CD4-positive, alpha-beta memory T cell (primary cell): ENCODE measurements at places on chromosomes 7 and 10. TPM values are rescaled to one million over a fixed set of nuclear protein-coding genes. Genes with fewer than 3 reads are reported as not detected.

DNA sequence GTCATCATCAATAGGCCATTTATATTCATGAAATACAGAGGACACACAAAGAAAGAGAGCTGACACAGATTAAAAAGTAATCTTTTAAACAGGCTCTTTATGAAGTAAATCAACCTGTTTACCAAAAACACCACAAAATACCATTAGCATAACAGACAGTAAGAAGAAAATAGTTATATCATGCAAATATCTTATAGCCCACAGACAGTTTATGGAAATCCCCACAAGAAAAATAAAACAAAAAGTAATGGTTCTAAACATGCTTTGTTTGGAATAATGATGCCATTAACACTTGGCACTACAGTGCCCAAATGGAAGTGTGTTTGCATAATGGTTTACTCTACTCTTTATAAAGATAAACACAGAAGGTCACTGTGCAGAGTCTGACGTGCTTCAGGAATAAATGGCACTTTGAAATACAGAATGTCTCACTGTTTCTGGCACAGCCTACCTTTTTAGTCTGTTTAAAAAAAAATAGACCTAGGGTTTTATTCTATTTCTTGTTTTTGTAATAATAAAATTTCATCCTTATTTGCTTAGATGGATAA, 30.1 kb downstream of the SEMA3D start:
- H3K4me3 ChIP-seq: no peak overlapping the region
- no peaks in the 10 kb centered on the region for H3K4me1 ChIP-seq
- no peak for DNase-seq
- no peak overlapping the region for H3K27ac ChIP-seq
- H3K27me3 ChIP-seq: no peaks in the 10 kb centered on the region
- no peaks in the 10 kb centered on the region for H3K36me3 ChIP-seq

DNA sequence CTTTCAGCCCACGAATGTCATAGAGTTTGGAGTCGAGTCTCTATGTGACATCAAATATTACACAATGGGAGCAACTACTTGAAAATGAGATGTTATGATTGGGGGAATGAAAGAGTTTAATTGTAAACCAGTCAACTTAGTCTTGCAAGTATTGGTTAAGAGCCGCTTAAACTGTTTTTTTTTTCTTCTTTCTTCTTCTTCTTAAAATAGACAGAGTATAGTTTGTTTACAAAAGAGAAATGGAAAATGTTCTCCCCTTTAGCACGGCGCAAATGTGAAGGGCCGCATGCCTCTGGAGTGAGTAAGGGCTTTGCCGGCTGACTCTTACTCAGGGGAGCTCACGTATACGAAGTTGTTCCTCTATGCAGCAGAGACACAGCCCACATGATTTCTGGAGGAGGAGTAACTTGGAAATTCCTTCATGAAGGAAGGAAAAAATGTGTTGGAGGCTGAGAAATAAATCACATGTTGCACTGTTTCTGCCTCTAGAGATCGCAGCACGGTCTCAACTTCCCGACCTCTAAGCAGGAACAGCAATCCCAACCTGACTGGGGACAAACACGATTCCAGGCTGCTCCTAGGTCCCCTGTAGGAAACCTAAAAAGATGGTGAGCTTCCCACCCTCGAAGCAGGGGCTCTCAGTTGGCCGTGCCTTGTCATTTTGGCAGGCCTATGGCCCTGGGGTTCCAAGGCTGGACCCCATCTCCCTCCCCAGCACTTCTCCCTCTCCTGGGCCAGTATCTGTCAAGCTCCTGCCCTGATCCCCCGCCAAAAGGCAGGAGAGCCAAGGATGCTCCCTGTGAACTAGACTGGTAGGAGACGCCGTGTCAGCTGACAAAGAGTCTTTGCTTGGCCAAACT, 44.8 kb downstream of the MYOF start:
- no peak overlapping the region for H3K4me3 ChIP-seq
- H3K36me3 ChIP-seq: no peaks in the 10 kb centered on the region
- H3K4me1 ChIP-seq: no peaks in the 10 kb centered on the region
- no peak for DNase-seq

SPOCK2 gene
- total RNA-seq: 556 TPM

ZNF736 gene
- total RNA-seq: 48.2 TPM

DNA sequence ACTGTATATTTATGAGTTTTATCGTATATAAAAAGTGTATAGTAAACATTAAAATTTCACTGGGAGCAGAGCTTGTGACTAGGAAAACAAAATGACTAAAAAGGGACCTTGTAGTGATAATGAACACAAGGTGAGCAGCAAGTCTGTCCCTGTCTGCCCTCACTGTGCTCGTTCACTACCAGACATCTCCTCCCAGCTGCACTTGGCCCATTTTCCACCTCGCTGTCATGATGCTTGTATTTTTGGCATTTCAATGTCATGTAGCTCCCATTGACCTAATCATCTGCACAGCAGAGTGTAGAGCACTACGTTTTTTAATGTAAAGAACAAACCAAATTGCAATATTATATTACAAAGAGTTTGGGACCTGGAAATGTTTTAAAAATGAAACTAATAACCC, 207.2 kb downstream of the ZEB1 start:
- no peaks in the 10 kb centered on the region for H3K27me3 ChIP-seq
- H3K36me3 ChIP-seq: peaks cover 10% of the 10 kb centered on the region
- H3K4me1 ChIP-seq: no peaks in the 10 kb centered on the region
- H3K4me3 ChIP-seq: no peak overlapping the region
- DNase-seq: no peak

- H3K27me3 ChIP-seq: no peaks in the 10 kb centered on the region
- no peaks in the 10 kb centered on the region for H3K36me3 ChIP-seq
- H3K27ac ChIP-seq: peak overlapping the region; percentile 42
- H3K4me3 ChIP-seq: peak overlapping the region; percentile 83
- H3K4me1 ChIP-seq: peaks cover 39% of the 10 kb centered on the region
Measured at GRCh38 chr10:7410301-7410861, 453 bp downstream of the SFMBT2 start.

DNA sequence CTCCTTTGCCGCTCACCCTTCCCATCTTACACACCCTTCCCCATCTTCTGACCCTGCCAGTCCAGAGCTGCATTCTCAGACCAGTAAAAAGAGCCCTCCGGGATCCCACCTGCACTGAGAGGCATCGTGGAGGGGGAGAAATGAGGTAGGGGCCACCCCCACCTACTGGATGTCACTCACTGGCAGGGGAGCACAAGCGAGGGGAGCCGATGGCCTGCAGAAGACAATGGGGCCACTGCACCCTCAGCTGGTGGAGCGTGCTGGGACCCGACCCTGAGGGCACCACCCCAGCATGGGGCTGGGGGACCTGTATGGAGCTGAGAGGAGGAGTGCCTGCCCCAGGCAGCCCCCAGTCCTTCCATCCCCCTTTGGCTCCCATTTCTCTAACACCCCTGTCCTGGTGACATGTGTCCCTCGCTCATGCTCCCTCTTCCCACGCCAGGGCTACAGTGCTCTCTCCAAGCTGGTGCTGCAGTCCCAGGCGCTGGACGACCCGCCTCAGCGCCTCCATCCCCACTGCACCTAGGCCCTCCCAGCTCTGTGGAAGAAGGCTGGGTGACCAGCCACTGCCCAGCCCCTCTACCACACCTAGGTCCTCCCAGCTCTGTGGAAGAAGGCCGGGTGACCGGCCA, 49.8 kb downstream of the RASGEF1A start:
- no peak overlapping the region for H3K4me3 ChIP-seq
- H3K36me3 ChIP-seq: no peaks in the 10 kb centered on the region
- H3K27me3 ChIP-seq: no peaks in the 10 kb centered on the region
- no peak overlapping the region for H3K27ac ChIP-seq

ZPBP gene
- not detected for total RNA-seq

GRCh38 chr10:13496164-13496563, 32.6 kb downstream of the BEND7 start:
- no peak for DNase-seq
- H3K27ac ChIP-seq: no peak overlapping the region
- H3K4me1 ChIP-seq: no peaks in the 10 kb centered on the region
- no peak overlapping the region for H3K4me3 ChIP-seq
- no peaks in the 10 kb centered on the region for H3K36me3 ChIP-seq
- no peaks in the 10 kb centered on the region for H3K27me3 ChIP-seq

DNA sequence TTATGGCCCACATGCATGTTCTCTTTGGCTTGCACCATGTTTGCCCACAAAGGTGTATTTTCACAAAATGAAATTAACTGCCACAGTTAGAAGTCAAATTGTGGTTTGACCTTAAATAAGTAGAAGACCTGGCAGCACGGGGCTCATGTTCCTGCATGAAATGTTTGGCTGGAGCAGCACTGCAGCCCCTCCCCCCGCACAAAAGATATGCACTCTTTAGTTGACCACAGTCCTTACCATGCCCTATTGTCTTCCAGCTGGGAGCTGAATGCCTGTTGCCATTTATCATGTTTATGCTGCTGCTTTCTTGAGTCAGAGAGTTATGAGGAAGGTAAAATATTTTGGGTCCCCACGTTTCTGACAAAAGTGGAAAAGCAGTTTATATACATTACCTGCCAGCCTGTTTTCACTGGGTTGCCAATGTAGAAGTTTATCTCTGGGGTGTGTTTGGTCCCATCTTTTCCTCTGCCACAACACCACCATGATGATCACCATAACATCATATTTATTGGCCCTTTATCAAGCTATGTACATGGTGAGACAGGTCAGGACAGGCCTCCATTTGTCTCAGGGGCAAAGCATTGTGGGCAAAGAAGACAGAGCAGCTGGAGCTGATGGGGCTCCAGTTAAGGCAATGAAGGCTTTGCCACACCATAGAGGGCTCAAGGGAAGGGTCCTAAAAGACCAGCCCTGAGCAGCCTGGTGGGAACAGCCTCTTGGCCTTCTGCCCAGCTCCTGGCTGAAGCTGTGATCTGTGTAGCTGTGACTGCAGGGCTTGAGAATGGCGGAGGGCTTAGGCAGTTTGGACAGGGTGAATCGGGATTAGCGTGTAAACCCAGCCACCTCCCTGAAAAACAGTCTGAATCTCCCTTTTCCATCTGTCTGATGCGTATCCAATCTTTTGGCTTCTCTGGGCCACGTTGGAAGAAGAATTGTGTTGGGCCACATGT, 5.4 kb downstream of the PRF1 start:
- peaks cover 44% of the 10 kb centered on the region for H3K4me1 ChIP-seq
- no peak overlapping the region for H3K4me3 ChIP-seq
- no peak for DNase-seq
- H3K27ac ChIP-seq: no peak overlapping the region
- no peaks in the 10 kb centered on the region for H3K27me3 ChIP-seq
- peaks cover 7% of the 10 kb centered on the region for H3K36me3 ChIP-seq

MKX gene
- total RNA-seq: not detected

- peaks cover 16% of the 10 kb centered on the region for H3K4me1 ChIP-seq
- H3K27me3 ChIP-seq: no peaks in the 10 kb centered on the region
- no peaks in the 10 kb centered on the region for H3K36me3 ChIP-seq
- peak within 1 kb of the TSS; percentile 24 for H3K4me3 ChIP-seq
- DNase-seq: peak; percentile 42
- H3K27ac ChIP-seq: no peak within 1 kb of the TSS
Measured at GRCh38 chr7:29194594-29195427, at the start of gene CHN2. TSS of gene CHN2 (plus strand) at chr7:29194775.

SPAM1 gene
- total RNA-seq: not detected

DNA sequence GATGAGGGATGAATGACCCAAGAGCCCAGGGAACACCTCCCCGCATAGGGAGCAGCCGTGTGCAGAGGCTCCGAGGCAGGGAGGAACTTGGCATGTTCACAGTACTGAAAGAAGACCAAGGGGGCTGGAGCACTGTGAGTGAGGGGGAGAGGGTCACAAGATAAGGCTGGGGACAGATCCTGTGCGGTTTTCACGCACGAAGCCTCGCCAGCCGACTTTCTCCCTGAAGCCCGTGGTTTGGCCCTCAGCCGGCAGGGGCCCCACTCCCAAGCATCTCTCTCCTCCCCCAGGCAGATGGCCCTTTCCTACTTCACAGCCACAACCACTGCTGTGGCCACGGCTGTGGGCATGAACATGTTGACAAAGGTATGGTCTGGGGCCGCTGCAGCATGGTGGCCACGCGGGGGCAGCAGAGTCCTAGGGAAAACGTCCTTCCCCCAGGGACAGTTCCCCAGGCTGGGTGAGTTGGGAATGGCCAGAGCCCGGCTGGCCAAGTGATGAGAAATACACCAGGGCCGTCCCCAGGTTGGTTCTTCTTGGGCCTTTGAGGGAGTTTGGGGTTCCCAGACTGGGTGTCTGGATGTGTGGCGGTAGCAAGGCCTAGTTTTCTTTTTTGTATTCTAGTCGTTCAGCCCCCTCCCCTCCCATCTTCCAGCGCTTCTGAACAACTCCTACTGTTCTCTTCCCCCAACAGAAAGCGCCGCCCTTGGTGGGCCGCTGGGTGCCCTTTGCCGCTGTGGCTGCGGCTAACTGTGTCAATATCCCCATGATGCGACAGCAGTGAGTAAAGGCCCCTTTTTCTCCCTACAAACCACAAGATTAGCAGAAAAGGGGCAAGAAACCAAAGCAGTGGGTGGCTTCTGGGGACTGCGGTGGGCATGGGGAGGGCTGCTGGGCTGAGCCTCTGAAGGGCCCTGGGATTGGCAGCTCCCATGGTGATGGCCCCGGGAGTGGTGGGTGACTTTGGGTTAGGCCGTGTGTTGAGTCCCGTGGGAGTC, 14.4 kb upstream of the WBP1L start:
- H3K4me1 ChIP-seq: no peaks in the 10 kb centered on the region
- no peak for DNase-seq
- peaks cover 15% of the 10 kb centered on the region for H3K36me3 ChIP-seq
- H3K4me3 ChIP-seq: no peak overlapping the region
- H3K27ac ChIP-seq: no peak overlapping the region

- no peak for DNase-seq
- H3K27ac ChIP-seq: no peak overlapping the region
- no peaks in the 10 kb centered on the region for H3K36me3 ChIP-seq
- H3K27me3 ChIP-seq: no peaks in the 10 kb centered on the region
- no peak overlapping the region for H3K4me3 ChIP-seq
Measured at GRCh38 chr10:131882590-131883451, 18.0 kb upstream of the PPP2R2D start.

MYPN gene
- total RNA-seq: not detected

GRCh38 chr7:151705636-151706276, 171.2 kb downstream of the PRKAG2 start:
- no peak overlapping the region for H3K27ac ChIP-seq
- H3K4me3 ChIP-seq: no peak overlapping the region
- H3K4me1 ChIP-seq: no peaks in the 10 kb centered on the region
- DNase-seq: no peak

UNCX gene
- not detected for total RNA-seq

LAMB1 gene
- not detected for total RNA-seq

GRCh38 chr7:128801003-128801402, 9.2 kb downstream of the CCDC136 start:
- DNase-seq: no peak
- H3K27me3 ChIP-seq: no peaks in the 10 kb centered on the region
- H3K4me3 ChIP-seq: no peak overlapping the region
- no peak overlapping the region for H3K27ac ChIP-seq
- H3K4me1 ChIP-seq: no peaks in the 10 kb centered on the region

- no peaks in the 10 kb centered on the region for H3K27me3 ChIP-seq
- DNase-seq: no peak
- no peak overlapping the region for H3K27ac ChIP-seq
- H3K36me3 ChIP-seq: no peaks in the 10 kb centered on the region
- H3K4me3 ChIP-seq: no peak overlapping the region
Measured at GRCh38 chr10:51743146-51743545, 43.8 kb upstream of the CSTF2T start.

ERLIN1 gene
- total RNA-seq: 11.6 TPM

GRCh38 chr10:3926258-3926657, 141.2 kb upstream of the KLF6 start:
- H3K36me3 ChIP-seq: no peaks in the 10 kb centered on the region
- H3K4me3 ChIP-seq: no peak overlapping the region
- no peaks in the 10 kb centered on the region for H3K27me3 ChIP-seq

CNPY1 gene
- not detected for total RNA-seq

TMEM225B gene
- total RNA-seq: 1.0 TPM

LEP gene
- not detected for total RNA-seq
